Breast epithelium (tissue), 4 donors: ENCODE measurements at places on chromosomes 13 and 19.

DNA sequence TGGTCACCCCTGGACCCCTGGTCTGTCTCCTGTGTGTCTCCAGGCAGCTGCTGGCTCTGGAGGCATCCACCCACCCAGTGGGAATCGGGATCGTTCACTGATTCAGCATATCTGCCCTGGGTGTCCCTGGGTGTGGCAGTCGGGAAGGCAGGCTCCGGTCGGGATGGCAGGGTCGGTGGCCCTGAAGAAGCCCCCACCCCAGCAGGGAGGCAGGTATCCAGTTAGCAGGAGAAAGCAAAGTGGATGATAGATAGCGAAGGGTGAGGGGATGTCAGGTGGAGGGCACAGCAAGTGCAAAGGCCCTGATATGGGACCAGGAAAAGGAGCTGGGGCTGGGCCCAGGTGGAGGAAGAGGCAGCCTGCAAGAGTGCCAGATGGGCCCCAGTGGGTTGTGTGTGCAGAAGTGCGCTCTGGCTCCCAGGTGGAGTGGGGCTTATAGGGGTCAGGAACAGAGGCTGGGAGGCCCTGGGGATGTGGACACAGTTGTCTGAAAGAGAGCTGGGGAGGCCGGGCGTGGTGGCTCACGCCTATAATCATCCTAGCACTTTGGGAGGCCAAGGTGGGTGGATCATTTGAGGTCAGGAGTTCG is 2.3 kb downstream of the SSBP4 start:
- no peaks in the 10 kb centered on the region for H3K27me3 ChIP-seq
- peak overlapping the region; percentile 92 for H3K27ac ChIP-seq
- peaks cover 21% of the 10 kb centered on the region for H3K4me1 ChIP-seq
- H3K36me3 ChIP-seq, result no peaks in the 10 kb centered on the region
- peak overlapping the region; percentile 96 for H3K4me3 ChIP-seq

GRCh38 chr19:51690454-51691073 is 2.6 kb upstream of the SPACA6 start:
- H3K36me3 ChIP-seq, result no peaks in the 10 kb centered on the region
- peaks cover 12% of the 10 kb centered on the region for H3K4me1 ChIP-seq
- H3K27me3 ChIP-seq, result no peaks in the 10 kb centered on the region
- H3K27ac ChIP-seq, result peak overlapping the region; percentile 99

- no peaks in the 10 kb centered on the region for H3K36me3 ChIP-seq
- no peaks in the 10 kb centered on the region for H3K4me1 ChIP-seq
- no peak for DNase-seq
- no peaks in the 10 kb centered on the region for H3K27me3 ChIP-seq
- H3K4me3 ChIP-seq, result no peak overlapping the region
Observed at GRCh38 chr13:100389617-100390016, 199.0 kb downstream of the GGACT start.

DNA sequence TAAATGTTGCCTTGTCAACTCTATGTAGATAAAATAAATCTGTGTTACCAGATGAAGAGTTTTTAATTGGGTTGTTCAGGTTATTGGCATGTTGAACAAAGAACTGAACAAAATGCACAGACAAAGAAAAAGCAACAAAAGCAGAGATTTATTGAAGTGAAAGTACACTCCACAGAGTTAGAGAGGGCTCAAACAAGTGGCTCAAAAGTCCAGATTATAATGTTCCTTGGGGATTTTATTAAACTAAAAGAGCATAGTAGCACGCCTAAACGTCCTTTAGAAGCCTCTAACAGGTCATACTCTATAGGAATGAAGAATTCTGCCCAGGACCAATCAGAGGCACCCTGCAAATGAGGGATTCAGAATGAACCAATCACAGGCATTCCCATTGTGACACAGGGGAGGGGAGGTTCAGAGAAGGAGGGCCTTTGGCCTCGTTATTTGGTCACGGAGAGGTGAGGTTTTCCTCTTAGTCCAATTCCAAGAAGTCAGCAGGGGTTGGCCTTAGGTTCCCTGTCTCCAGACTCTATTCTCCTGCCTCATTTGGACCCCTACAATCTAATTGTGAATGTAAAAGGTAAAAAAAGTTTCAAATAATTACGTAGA is 12.8 kb downstream of the PSMC4 start:
- peaks cover 3% of the 10 kb centered on the region for H3K36me3 ChIP-seq
- H3K27ac ChIP-seq, result no peak overlapping the region
- H3K27me3 ChIP-seq, result no peaks in the 10 kb centered on the region
- DNase-seq, result no peak

DNA sequence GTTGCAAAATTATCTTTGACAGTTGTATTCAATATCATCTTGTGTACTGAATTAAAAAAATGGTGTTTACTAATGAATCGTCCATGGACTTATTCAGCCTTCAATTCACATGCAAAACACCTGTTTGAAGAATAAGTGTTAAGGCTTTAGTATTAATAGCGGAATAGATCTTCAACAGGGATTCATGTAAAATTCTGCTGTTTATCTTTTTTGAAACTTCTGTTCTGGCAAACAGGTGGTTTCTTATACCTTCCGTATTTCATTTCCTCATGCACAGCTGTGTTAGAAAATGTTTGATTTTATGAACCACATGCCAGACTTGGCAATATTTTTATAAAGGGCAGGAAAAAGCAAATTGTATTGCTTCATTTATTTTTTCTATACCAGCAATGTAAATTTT is 255.7 kb downstream of the DACH1 start:
- no peak overlapping the region for H3K27ac ChIP-seq
- no peak overlapping the region for H3K4me3 ChIP-seq
- no peaks in the 10 kb centered on the region for H3K27me3 ChIP-seq
- DNase-seq, result no peak
- H3K36me3 ChIP-seq, result no peaks in the 10 kb centered on the region

DNA sequence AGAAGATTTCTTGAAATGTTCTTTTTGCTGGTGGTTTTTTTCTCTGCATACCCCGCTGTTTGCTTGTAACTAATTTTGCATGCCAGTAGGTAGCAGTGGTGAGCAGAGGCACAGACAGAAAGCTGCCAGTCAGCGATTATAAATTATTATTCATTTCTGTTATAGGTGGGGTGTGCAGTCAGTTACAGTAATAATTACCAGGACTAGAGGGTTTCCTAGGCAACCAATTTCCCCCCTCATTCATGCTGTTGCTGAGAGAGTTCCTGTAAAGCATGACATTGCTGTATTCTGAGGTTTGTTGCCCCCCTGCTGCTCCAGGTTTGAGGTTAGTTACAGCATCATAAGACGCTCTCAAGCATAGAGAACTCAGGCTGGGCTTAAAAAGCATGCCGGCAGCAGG is 104.5 kb downstream of the URI1 start:
- H3K27ac ChIP-seq, result no peak overlapping the region
- H3K36me3 ChIP-seq, result no peaks in the 10 kb centered on the region

DNA sequence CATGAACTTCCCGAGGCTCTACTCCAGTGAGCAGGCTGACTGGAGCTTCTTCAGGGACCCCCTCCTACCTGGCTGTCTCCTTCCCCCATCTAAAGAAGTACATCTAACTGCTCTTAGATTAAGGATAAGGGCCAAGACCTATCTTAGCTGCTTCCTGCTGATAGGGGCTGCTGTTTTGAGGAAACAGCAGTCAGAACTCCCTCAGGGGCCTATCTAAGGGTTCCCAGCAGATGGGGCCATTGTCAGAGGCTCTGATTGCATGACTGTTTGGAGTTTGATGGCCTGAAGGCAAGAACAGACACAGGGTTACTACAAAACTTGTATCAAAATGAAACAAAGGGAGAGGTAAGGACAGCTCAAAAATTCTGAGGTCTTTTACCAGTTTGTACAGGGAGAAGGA is 2636.9 kb upstream of the PCDH20 start:
- no peak for DNase-seq
- no peaks in the 10 kb centered on the region for H3K27me3 ChIP-seq
- H3K4me1 ChIP-seq, result no peaks in the 10 kb centered on the region
- H3K27ac ChIP-seq, result no peak overlapping the region

- H3K27ac ChIP-seq, result no peak overlapping the region
- H3K4me1 ChIP-seq, result no peaks in the 10 kb centered on the region
- H3K27me3 ChIP-seq, result no peaks in the 10 kb centered on the region
- no peaks in the 10 kb centered on the region for H3K36me3 ChIP-seq
- H3K4me3 ChIP-seq, result no peak overlapping the region
Observed at GRCh38 chr19:2613507-2614295, 88.8 kb downstream of the GNG7 start.

DNA sequence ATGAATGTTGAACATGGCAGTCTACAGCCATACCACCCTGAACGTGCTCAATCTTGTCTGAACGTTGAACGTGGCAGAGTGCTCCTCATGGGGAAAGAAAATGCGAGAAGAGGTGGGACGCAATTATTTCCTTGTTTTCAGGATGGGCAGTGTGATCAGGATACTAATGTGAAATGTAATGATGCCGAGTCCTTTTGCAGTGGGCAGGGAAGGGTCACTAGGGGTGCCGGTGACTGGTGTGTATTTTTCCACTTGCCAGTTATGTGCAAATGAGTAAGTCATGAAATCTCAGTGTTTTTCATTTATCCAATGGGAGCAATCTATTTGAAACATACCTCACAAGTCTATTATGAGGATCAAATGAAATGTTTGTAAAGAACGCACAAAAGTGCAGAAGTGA is 84.8 kb downstream of the LNX2 start:
- no peaks in the 10 kb centered on the region for H3K36me3 ChIP-seq
- no peak overlapping the region for H3K4me3 ChIP-seq
- DNase-seq, result no peak
- no peaks in the 10 kb centered on the region for H3K4me1 ChIP-seq
- no peaks in the 10 kb centered on the region for H3K27me3 ChIP-seq
- H3K27ac ChIP-seq, result no peak overlapping the region

- H3K4me1 ChIP-seq, result no peaks in the 10 kb centered on the region
- H3K27me3 ChIP-seq, result no peaks in the 10 kb centered on the region
- H3K36me3 ChIP-seq, result no peaks in the 10 kb centered on the region
- no peak for DNase-seq
- no peak overlapping the region for H3K4me3 ChIP-seq
Observed at GRCh38 chr13:78121459-78122348, 203.1 kb upstream of the EDNRB start.

- no peaks in the 10 kb centered on the region for H3K36me3 ChIP-seq
- no peak for DNase-seq
- no peaks in the 10 kb centered on the region for H3K27me3 ChIP-seq
- no peak overlapping the region for H3K4me3 ChIP-seq
Observed at GRCh38 chr13:50905256-50905655, 4.3 kb upstream of the RNASEH2B start.
